ENCODE measurements at places on chromosomes 4 and X.

GRCh38 chrX:155966876-155967275, 30.6 kb upstream of the IL9R start:
- no peak for DNase-seq

DNA sequence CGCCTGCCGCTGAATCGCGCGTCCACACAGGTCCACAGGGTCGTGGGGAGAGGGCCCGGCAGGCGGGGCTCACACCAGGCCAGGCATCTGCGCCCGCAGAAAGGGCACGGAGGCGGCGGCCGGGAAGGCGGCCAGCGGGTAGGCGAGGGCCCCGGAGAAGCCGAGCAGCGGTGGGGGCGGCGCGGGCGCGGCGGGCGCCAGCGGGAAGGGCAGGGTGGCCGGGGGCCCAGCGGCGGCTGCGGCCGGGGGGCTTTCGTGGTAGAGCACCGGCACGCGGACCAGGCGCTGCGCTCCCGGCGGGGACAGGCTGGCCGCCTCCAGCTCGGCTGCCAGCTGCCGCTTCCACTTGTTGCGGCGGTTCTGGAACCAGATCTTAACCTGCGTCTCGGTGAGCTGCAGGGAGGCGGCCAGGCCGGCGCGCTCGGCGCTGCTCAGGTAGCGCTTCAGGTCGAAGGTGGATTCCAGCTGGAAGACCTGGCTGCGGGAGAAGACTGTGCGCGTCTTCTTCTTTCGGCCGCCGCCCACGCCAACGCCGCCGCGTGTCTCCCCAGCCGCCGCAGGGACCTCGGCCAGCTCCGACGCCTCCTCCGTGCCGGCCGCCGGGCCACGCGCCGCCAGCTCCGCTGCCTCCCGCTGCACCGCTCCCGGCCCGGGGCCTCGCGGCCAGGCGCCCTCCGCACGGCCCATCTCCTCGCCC, 3.9 kb downstream of the HMX1 start:
- no peak for DNase-seq

- no peak for DNase-seq
Observed at GRCh38 chr4:158805635-158806471, 37.0 kb downstream of the FNIP2 start.

DNA sequence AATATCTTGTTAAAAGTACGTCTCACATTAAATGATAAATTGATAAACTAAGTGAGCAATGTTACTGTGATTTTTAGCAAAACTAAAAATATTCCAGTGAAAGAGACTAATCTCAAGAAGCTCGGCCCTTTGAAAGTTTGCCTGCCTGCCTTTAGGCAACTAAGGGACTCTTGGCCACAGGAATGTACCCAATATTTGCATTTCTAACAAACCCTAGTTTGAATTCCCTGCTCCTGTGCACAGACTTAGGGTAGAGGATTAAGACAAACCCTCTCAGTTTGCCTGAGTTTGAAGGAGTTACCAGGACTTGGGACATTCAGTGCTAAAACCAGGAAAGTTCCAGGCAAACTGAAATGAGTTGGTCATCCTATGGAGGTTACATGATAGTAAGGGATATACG, 157.1 kb downstream of the SCFD2 start:
- DNase-seq = no peak

- DNase-seq = no peak
Observed at GRCh38 chr4:74157154-74157553, 764 bp upstream of the MTHFD2L start.

GRCh38 chr4:187333151-187333550, 609.5 kb upstream of the FAT1 start:
- DNase-seq = no peak

- DNase-seq = no peak
Observed at GRCh38 chr4:163395758-163396157, 52.1 kb downstream of the NPY5R start.

DNA sequence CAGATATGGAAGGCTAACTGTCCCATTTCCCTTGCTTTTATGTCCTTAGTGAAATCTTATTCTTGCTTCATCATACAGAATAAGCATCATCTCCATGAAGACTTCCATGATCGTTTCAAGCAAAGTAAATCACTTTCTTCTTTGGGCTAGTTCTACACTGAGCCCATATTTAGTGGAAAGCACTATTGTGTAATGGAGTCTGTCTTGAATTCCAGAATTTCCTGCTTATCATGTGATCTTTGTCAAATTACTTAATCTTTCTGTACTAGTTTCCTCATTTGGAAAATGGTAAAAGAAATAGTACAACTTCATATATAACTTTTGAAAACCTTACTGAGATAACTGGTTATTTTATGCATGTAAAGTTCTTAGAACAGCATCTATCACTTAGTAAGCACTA, 7.6 kb downstream of the ANAPC10 start:
- no peak for DNase-seq

DNA sequence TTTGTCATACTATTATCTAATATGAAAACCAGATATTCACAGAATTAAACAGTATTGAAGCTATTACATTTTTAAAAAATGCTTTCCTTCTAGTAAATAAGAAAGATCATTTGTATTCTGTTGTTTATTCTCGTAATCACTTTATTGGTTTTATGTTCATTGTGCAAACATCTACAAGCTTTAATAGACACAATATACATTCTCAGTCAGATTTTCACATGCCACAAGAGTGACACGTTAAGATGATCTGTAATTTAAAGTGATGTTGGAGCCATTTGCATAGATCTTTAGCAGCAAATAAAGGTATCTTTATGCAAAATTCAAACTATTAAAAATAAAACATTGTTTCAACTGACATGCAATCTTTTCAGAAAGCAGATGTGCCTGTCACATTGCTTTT, 469.9 kb downstream of the PCDH11X start:
- no peak for DNase-seq

DNA sequence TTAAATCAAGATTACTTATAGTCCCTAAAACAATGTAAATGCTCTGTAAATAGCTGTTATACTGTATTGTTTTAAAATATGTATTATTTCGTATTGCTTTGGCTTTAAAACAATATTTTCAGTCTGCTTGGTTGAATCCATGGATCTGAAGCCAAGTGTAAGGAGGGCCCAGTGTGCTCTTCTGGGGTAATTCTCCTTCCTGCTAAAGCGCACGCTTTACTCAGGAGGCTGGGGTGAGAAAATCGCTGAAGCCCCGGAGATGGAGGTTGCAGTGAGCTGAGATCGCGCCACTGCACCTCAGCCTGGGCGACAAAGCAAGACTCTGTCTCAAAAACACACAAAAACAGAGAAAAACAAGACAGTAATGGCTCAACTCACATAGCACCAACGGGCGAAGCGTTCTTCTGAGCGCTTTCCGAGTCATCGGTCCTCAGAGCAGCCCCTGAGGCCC, 391 bp upstream of the IDUA start:
- DNase-seq = no peak

DNA sequence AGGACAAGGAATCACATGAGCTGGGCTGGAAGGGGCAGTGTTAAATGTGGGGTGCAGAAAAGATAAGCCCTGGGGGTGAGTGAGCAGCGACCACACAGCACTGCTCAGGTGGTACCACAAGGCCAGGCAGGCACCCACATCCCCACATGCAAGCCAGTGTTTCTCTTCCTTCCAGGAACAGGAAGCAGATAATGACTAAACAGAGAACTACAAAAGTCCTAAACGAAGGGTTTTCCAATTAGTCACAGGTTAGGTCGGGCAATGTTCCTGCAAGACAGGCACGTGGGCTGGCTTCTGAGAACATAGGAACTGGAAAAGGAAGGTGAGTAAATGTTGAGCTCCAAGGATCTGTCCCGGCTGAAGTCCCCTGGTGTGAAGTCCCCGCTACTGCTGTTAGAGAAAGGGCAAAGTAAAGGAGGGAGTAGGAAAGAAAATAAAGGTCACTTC, 19.5 kb downstream of the RELL1 start:
- peak; percentile 41 for DNase-seq

DNA sequence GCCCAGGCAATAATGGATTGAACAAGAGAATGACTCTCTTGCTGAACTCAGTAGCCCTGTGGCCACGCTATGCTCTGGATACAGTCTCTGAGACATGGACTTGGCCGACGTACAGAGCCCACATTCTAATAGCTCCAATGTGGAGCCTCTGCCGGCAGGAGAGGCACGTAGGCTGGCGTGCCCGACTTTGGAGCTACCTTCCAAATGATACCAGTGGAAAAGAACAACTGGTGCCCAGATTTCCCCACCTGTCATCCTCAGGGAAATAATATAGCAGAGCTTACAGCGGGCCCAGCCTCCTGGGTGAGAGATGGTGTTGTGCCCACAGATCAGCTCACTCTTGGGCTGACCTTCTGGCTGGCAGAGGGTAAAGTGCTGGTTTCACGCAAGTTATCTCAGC, 10.6 kb downstream of the NDP start:
- DNase-seq = no peak

GRCh38 chrX:109934434-109934833, 68.5 kb upstream of the TMEM164 start:
- DNase-seq = no peak

DNA sequence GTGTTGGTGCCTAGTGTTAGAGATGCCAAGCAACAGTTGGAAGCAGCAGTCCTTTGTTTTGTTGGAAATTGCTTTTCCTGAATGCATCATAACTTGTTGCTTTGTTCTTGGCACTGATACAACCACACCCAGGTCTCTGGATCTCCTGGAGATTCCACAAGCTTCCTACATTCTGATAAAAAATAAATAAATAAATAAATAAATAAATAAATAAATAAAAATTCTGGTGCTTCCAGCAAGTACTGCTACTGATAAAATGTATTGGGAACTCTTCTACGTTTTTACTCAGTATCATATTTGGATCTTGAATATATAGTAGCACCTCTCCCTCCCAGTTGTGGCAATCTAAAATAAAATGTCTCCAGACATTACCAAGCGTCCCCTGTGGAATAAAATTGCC, 62.7 kb upstream of the GRID2 start:
- DNase-seq = no peak

- no peak for DNase-seq
Observed at GRCh38 chr4:4746444-4746843, 113.0 kb upstream of the MSX1 start.

- no peak for DNase-seq
Observed at GRCh38 chrX:154448484-154448883, 4.5 kb downstream of the FAM50A start.

GRCh38 chr4:11842620-11843263, 414.0 kb upstream of the HS3ST1 start:
- DNase-seq = no peak

DNA sequence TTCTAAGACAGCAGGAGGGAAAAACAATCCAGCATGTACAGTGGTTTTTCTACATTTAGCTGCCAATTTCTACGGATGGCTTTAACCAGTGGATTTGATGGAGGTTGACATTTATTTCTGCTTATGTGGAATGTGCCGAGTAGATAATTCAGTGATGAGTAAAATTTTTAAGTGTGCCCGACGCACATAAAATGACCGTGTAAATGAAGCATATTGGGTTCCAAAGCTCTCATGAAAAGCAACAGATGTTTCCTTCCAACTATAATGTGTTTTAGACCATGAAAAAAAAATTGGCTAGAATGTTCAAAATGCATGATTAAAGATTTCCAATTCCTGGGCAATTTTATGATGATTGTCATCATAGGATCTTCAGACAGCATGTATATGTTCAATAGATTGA, 14.1 kb downstream of the INPP4B start:
- no peak for DNase-seq

GRCh38 chr4:5955201-5955821, 62.4 kb upstream of the CRMP1 start:
- no peak for DNase-seq

DNA sequence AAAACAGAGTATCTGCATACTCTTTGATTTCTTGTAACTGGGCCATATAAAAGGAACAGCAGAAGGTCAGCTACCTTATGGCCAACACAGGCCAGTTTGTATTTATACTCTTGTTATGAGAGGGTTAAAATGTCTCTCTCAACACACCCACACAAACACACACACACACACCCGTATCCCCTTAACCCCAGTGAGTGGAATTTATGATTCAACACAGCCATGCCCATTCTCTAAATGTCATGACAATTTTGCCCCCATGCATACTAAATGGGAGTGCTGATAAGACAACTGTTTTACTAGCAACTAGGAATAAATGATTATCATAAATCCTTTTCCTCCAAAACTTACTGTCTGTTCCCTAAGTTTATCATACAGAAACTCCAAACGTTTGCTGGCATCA, 22.1 kb upstream of the SCD5 start:
- DNase-seq = no peak

- no peak for DNase-seq
Observed at GRCh38 chr4:105483840-105484239, 10.0 kb upstream of the PPA2 start.

DNA sequence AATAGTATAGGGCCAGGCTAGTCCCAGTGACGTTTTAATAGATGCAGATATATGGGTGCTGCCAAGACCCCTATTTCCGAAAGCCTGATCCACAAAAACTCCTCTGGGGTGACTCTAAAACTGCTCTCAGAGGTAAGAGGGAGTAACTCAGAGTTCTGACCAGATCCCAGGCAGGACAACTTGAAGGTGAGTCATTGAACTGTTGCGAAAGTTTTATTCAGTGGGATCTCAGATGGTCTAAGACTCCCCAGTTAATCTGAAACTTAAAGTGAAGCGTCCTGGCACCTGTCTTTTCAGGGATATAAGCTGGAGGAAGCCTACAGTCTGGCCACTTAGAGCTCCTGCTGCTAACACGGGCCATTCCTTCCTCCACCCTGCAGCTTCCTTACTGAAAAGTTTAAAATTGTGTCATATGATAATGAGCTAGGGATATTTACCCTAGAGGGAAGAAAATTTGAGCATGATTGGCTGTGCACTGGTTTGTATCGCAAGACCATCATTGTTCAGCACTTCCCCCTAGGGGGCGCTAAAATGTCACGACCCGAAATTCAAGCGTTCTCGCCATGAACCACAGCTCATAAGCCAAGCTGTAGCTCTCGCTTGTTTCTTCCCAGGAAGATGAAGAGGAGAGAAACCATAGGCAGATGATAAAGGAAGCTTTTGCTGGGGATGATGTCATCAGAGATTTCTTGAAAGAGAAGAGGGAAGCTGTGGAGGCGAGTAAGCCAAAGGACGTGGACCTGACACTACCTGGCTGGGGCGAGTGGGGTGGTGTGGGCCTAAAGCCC, 19.5 kb downstream of the UTP14A start:
- DNase-seq = peak; percentile 68

DNA sequence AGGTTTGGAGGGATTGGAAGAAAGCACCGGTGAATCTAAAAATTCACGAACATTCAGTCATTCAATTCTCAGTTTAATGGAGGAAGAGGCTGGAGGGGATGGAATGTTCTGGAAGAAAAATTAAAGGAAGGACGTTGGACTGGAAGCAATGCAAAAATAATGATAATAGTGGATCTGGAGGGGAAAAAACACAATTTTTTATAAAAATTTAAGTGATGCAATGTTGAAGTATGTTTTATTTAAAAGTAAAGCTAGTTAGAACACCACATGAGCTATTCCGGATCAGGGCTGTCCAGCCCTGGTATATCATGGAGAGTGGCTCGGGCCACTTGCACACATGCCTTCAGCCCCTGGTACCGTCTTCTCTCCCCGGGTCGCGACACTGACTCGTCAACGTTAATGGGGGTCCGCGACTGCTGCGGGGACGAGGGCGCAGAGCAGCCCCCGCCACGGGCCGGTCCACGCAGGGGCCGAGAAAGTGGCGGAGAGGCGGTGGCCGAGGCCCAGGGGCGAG, 204.6 kb downstream of the TENM3 start:
- no peak for DNase-seq
